ENCODE measurements at places on chromosomes 4 and X.

GRCh38 chr4:139455126-139455538 lies 1.2 kb downstream of the RAB33B start:
- DNase-seq, result no peak

- DNase-seq, result peak; percentile 30
Observed at GRCh38 chr4:98745366-98745765, 87.0 kb upstream of the TSPAN5 start.

DNA sequence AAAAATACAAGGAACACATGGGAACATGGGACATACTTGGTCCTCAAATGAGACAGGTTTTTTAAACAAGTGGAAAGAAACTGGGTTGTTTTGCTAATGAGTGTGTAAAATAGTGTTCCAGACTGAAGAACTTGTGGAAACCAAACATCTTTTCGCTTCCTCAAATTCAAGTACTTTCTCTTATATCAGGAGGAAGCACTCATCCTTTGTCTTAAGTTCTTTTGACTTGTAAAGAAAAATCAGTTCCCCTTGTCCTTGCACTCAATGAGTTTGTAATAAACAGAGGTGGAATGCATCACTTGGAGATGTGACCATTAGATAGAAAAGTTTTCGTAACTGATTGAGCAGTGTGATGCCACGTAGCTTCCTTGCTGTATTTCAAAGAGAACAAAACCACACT lies 101.1 kb downstream of the PHOX2B start:
- DNase-seq, result peak; percentile 26

- DNase-seq, result no peak
Observed at GRCh38 chr4:175916626-175917351, 104.7 kb upstream of the GPM6A start.

DNA sequence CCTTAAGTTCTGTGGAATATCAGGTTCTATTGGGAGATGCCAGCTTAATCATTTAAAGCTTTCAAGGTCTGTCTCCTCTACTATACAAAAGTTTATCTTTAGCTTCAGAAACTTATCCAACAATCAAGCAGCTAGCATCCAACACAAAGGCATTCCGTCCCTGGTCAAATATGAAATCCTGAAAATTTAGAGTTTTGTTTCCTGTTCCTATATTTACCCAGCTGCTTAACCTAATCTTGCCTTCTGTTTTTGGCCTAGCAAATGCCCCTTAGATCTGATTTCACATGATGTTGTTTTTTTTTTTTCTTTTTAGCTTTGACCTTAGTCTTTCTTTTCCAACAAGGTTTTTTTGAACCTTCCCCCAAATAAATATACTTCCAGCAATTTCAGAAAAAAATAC lies 33.8 kb downstream of the FAM13A start:
- no peak for DNase-seq

- DNase-seq, result no peak
Observed at GRCh38 chr4:108466936-108467902, 153.2 kb upstream of the RPL34 start.

DNA sequence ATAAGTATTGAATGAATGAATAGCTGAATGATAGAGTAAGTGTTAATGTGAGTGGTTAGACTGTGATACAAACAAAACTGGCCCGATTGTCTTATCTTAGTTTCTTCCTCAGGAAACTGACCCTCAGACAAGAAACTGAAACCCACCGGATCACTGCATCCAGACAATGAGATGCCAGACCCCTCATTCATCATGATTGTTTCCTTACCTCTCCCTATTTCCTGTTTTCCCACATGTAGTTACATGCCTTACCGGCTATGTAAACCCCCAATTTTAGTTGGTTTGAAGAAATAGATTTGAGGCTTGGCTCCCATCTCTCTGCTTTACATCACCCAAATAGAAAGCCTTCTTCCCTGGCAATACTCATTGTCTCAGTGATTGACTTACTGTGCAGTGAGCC lies 218.9 kb upstream of the PPP1R2C start:
- DNase-seq, result no peak

- DNase-seq, result no peak
Observed at GRCh38 chr4:90130076-90130475, 2.9 kb downstream of the CCSER1 start.

DNA sequence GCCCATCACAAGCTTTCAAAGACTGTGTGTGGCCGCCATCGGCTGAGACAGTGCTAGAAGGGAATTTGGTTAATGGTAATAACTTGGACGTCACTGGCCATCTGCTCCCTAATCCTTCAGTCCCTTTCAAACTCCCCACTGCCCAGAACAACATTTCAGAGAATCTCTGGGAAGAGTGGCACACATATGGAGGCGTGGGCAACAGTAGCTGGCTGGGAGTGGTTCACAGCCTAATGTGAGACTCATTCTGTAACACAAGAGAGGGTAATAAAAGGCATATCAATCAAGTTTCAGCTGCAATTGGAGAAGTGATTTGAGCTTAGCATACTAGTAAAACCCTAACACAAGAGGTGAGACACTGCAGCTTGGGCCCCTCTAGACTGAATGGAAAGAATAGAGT lies 15.4 kb downstream of the SMIM10 start:
- no peak for DNase-seq

- DNase-seq, result no peak
Observed at GRCh38 chr4:183814461-183814860, 90.6 kb upstream of the STOX2 start.

DNA sequence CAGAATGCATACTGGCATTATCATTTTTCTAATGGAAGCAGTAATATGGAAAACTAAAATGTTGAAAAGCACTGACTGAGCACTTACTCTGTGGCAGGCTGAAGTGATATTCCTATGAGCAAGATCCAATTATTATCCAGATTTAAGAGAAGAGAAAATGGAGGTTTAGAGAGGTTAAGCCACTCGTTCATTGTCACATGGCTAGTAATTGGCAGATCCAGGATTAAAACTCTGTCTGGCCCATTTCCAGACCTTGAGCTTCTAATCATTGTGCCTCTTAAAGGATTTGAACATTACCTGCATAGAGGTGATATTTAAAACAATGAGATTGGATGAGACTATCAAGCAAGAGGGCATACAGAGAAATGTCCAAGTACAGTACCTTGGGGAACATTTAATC lies 80.6 kb downstream of the MFAP3L start:
- no peak for DNase-seq

- no peak for DNase-seq
Observed at GRCh38 chr4:76658231-76659102, 223.4 kb downstream of the SHROOM3 start.

DNA sequence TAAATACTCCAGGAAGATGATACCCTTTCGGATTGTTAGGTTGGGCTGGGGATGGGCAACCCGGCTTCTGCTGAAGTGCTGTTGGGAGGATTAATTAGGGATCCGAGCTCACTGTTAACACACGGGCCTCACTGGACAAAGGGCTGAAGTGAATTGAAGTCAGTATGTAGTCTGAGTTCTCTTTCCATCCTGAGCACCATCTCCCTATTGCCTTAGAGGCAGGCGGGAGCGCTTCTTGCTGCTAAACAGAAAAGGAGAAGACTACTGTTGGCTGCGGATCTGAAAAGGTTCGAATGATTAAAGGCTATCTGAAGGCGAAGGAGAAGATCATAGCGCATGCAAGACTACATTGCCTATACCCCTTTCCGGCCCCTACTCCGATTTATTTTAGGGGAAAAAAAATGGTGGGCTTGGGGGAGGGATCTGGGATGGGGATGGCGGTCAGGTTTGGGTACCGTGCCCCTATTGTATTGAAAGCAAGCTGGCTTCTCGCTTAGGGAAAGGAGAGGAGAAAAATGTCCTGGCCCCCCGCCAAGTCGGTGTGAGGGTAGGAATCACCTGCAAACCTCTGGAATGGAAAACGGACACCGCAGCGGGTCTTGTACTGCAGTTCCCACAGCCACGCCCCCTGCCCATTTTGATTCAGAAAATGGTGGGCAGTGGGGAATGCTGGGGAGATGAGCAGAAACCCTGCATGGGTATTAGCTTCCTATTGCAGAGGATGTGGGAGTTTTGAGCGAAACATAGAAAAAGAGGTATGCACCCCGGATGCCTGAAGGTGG lies 22.3 kb downstream of the MORF4L2 start:
- no peak for DNase-seq

DNA sequence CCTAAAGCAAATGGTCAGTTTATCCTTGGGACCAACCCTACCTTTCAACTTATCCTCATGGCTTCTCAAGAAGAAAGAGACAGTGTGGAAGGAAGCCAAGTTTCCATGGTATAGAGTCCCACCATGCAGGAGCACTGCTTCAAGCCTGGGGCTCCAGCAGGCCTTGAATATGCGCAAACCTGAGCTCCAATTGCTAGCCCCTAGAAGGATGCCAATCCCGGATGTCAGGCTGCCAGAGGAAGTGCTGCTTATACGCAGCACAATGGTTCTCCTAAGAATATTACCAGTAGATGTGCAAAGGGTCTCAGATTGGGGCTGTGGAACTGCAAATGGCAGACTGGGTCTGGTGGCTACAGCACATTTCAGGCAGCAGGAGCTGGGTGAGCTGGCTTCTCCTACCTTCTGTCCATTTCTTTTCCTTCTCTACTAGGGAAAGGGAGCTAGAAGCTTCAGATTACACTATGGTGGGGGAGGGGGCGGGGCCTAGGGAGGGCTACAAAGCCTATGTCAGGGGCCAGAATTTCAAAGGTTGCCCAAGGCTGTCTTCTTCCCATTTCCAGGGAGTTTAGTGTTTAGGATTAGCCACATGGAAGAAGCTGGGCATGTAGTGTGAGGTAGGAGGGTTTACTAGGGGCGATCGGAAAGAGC lies 40.7 kb upstream of the CITED1 start:
- DNase-seq, result no peak

DNA sequence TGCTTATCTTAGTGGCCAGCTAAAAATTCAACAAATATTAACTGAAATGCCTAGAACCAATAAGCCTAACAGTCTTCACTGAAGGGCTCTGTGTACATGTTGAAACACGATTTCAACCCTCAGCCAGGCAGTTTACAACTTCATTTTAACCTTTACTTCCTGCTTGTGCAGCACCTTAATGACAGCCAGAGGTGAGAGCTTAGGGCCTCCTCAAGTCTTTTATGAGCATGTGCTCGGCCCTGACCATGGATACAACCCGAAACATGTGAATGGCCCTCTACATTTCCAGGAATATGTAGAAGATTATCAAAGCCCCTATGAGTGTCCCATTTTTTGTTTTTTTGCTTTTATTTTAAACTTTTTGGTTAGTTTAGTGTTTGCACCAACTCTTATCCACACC lies 88.3 kb downstream of the MSN start:
- DNase-seq, result no peak

DNA sequence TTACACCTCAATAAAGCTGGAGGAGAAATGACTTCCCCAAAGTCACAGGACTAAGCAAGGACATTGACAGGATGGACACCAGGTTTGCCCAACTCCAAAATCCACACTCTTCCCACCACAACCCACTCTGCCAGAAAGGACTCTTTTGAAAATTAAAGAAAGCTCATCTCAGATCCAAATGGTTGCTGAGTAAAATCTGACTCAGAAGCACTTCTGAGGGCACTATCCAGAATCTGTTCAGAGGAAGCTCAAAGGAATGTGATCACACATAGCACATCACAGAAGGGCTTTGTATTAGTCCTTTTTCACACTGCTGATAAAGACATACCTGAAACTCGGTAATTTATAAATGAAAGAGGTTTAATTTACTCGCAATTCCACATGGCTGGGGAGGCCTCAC lies 155.5 kb downstream of the RAB28 start:
- DNase-seq, result no peak

- no peak for DNase-seq
Observed at GRCh38 chr4:137768196-137768595, 235.9 kb upstream of the PCDH18 start.

DNA sequence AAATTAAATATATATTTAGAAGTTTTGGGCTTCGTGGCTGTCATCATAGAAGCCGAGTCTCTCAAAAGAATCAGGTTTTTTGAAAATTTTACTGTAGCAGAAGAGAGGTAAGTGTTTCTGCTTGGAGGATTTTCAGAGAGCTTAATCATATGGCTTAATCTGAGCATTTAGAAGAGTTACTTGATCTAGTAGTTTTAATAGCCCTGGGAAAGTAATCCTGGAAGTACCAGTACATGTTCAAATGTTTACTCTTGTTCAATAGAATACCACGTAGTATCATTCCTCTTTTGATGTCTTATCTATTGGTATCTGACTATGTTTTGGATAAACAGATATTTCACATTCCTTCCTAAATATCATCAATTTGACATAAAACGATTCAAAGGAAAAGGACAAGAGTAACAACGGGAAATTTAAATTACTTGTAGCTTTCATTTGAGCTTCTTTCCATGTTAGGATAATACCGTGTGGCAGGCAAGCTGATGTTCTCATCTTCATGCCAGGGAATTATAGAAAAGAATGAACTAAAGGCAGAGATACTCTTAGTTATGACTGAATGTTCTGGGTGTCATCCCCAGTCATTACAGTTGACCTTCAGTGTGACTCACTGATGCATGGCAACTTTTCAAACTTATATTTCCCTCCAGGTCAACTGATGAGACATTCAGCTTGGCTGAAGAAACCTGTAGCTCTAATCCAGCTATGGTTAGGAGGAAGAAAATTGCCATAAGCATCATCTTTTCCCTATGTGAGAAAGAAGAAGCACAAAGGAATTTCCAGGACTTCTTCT lies 89.8 kb downstream of the FNIP2 start:
- no peak for DNase-seq

- no peak for DNase-seq
Observed at GRCh38 chrX:76184276-76184675, 11.4 kb downstream of the PBDC1 start.

DNA sequence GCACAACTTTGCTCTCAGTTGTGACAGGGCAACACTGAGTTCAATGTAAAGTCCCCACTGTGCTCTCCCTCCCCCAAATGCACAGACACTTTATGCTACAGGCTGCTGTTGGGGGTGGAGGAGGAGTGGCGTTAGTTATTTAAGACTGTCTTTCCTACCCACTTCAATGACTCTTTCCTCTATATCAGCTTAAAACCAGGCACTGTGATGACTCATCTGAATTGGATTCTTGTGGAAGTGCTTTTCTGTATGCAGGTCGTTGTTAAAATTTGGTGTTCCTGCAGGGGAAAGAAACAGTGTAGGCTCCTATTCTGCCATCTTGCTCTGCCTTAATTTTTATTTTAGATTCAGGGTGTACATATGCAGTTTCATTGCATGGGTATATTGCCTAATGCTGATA lies 1157.2 kb upstream of the ADGRL3 start:
- no peak for DNase-seq

GRCh38 chrX:96650023-96650422 lies 34.6 kb upstream of the DIAPH2 start:
- DNase-seq, result no peak

GRCh38 chr4:52637116-52637515 lies 22.0 kb downstream of the USP46 start:
- DNase-seq, result no peak

- no peak for DNase-seq
Observed at GRCh38 chr4:112029771-112030171, 115.5 kb upstream of the FAM241A start.

DNA sequence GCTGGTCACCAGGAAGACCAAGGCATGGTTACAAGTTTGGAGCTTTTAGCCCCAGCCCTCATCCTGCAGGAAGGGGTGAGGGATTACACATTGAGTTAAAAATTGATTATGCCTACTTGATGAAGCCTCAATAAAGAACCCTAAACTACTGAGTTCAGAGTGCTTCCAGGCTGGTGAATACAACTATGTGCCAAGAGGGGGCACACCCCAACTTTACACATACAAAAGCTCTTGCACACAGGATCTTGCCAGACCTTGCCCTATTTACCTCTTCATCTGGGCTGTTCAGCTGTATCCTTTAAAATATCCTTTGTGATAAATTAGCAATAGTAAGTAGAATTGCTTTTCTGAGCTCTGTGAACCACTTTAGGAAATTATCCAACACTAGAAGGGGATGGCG lies 489.3 kb downstream of the INPP4B start:
- DNase-seq, result no peak
